ENCODE measurements at places on chromosomes 13 and 19.
A peak's percentile ranks its signal among the peaks of the same experiment; 100 is the strongest.

DNA sequence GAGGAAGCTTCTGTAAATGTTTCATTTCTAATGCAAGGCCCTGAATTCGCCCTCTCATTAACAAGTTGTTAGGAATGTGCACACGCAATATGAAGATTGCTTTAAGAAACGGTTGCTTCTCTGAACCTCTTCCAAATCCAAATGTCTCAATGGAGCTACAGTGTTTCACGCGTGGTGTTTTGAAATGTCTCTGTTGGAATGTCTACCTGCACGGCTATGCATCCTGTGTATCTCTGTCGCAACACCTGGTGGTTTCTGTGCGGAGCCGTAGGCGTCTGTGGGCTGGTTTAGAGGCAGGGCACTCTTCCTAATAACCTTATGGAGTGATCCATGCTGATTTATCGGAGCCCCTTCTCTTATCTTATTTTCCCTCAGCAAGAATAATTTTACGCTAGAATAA lies 1584.2 kb upstream of the SLC10A2 start:
- no peak for DNase-seq

DNA sequence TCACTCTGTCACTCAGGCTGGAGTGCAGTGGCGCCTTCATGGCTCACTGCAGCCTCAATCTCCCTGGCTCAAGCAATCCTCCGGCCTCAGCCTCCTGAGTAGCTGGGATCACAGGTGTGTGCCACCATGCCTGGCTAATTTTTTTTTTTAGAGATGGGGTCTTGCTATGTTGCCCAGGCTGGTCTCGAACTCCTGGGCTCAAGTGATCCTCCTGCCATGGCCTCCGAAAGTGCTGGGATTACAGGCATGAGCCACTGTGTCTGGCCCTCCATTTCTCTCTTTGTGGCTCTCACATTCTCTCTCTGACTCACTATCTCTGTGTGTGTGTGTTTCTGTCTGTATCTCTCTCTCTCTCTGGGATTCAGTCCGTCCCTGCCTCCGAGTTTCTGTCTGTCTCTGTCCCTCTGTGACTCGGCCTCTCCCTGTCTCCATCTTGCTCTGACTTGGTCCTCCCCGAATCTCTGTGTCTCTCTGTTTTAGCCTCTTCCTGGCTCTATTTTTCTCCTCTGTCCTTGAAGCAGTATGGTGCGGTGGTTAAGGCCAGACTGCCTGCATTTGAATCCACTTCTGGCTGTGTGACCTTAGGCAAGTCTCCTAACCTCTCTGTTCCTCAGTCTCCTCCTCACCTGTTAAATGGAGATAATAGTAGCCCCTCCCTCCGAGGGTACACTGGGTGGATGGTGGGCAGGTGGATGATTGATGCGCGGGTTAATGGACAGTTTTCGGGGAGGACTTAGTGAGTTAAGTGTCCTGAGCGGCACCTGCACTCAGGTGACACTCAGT lies 11.0 kb downstream of the MEIS3 start:
- DNase-seq: no peak

- peak; percentile 14 for DNase-seq
These were observed 774.8 kb upstream of the ARGLU1 start for GRCh38 chr13:107342747-107343146.

DNA sequence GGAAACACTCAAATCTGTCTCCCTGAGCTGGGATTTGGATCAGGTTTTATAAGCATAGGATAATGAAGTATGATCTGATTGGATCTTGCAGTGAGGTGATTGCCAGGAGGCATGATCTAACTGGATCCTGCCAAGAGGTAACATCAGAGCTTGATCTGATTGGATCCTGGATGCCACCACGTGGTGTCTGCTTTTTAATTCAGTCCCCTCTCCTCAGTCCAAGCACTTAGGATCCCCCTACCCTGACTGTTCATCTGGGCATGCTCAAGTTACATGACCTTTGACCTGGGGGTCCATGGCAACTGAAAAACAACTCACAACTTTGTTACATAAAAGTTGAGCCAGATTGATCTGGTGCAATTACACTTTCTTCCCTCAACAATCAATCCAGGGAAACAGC lies 47.5 kb upstream of the LSM14A start:
- DNase-seq: no peak

- DNase-seq: no peak
These were observed 225.1 kb downstream of the EFNB2 start for GRCh38 chr13:106310291-106310865.

DNA sequence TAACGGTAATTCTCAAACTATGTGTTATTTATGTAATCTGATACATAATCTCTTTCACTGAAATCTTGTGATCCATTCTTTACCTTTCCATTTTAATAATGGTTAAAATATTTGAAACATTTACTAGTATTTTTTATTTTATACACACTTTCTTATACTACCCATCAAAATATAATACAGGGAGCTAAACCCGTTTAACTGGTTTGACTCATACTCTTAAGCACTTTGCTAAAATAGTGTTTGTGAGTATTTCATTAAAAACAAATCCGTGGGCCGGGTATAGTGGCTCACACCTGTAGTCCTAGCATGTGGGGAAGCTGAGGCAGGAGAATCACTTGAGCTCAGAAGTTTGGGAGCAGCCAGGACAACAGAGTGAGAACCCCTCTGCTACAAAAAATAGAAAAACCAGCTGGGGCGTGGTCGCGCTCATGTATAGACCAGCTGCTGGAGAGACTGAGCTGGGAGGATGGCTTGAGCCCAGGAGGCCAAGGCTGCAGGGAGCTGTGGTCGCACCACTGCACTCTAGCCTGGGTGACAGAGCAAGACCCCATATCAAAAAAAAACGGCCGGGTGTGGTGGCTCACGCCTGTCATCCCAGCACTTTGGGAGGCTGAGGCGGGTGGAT lies 43.8 kb upstream of the DCUN1D2 start:
- no peak for DNase-seq

- DNase-seq: no peak
These were observed 2.7 kb upstream of the ZNF780A start for GRCh38 chr19:40093416-40093815.

DNA sequence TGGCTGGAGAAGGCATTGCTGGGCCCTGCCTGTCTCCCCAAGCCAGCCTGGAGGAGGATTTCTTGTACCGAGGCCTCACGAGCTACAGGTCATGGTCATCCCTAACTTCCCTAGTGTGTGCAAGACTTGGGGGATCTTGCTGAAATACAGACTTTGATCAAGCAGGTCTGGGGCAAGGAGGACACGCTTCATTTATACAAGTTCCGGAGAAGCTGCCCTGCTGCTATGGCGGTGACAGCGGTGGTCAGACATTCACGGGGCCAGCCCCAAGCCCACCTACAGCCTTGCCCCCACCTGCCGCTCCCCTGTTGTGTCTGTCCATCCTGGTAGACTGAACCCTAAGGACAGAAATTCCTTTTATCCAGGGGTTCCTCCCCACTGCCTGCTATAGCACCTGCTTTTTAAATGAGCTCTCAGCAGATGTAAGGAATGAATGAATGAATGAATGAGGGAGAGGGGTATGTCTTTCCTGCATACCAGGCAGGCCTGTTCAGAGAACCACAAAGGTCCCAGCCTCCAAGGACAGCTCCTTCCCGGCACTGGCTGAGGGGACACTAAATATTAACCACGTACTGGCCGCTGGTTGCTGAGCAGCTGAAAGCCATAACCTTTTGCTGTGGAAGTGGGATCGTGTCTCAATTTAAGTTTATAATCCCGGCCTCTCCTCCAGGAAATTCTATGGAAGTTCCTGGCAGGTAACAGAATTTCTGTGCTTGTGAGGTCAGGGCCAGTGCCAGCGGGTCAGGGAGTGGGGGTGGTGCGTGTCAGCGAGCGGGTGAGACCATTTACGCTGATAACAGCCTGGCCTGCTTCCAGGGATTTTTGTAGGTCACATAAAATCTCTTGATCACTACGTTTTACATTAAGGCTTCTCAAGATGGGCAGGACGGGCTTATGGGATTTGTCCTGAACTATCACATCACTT lies 27.1 kb downstream of the TSSK6 start:
- DNase-seq: no peak

DNA sequence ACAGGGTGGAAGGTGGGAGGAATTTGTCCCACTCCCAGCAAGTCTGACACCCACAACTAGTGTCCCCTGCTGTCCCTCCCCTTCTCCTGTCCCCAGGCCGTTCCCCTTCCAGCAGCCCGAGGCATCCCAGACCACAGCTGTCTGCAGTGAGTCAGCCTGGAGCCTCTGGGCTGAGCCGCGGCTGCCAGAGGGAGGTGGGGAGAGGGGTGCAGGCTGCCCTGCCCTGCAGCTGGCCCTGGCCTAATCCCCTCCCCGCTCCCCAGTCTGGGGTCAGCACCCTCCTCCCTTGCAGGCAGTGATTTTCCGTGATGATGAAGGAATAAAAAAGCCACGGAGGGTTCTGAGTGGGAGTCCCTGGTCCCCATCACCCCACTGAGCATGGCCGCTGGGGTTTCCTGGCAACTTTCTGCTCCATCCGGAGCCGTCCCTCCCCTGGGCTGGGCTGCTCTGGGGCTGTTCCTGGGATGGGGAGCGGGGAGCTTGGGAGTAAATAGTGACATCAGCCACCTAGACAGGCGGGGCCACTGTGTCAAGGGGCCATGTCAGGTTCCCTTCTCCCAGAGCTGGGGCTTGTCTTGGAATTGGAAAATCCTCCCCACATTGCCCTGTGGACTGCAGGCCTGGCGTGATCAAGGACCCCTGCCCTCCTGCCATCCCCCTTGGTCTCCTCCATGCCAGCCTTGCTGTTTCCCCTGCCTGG lies 16.8 kb downstream of the SPC24 start:
- peak; percentile 59 for DNase-seq

- DNase-seq: no peak
These were observed 110.2 kb downstream of the STK24 start for GRCh38 chr13:98466634-98467236.

- DNase-seq: peak; percentile 49
These were observed 25.7 kb downstream of the CHAMP1 start for GRCh38 chr13:114339857-114340534.

DNA sequence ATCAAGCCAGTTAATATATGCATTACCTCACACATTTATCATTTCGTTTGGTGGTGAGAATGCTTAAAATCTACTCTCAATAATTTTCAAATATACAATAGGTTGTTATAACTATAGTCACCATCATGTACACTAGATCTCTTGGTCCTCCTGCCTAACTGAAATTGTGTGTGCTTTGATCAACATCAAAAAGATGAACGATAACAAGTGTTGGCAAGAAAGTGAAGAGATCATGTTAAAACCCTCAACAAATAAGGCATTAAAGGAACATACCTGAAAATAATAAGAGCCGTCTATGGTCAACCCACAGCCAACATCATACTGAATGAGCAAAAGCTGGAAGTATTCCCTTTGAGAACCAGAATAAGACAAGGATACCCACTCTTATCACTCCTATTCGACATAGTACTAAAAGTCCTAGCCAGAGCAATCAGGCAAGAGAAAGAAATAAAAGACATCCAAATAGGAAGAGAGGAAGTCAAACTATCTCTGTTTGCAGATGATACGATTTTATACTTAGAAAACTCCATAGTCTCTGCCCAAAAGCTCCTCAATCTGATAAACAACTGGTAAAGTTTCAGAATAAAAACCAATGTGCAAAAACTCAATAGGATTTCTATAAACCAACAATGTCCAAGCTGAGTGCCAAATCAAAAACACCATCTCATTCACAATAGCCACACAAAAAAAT lies 27.9 kb upstream of the OR10H1 start:
- no peak for DNase-seq

- DNase-seq: peak; percentile 40
These were observed 306.2 kb downstream of the TEX29 start for GRCh38 chr13:111626371-111627305.

DNA sequence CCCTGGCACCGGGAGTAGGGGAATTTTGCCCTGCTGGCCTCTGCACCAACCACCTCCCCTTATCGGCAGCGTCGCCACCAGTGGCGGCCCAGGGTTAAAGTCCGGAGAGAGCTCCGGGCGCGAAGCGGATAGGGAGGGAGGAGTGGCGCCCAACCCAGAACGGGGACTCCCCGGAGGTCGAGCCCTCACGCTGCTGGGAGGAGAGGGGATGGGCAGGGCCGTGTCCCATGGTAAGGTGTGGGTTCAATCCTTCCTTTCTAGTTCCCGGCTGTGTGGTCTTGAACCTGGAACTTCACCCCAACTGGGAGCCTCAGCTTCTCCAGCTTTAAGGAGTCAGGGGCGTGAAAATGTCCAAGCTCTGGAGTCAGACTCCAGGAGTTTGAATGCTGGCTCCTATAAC lies 23.3 kb upstream of the BCL3 start:
- DNase-seq: no peak

DNA sequence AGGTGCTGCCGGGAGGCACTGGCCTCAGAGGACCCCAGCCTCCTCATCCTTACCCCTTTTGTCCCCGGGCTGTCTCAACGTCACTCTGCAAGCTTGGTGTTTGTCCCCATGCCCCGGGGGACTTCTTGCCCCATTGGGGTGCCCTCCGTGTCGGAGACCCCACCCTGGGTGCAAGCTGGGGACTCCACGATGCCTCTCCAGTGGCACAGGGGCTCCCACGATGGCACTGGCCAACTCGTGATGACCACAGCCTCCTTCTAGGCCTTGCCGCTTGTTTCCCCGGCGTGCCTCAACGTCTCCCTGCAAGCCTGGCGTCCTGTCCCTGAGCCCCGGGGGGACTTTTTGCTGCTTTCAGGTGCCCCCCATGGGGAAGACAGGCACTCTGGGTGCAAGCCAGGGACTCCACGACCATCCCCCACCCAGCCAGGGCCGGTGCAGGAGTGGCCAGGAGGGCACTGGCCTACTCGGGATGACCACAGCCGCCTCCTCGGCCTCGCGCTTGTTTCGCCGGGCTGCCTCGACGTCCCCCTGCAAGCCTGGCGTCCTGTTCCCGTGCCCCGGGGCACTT lies 237.0 kb downstream of the TUBA3C start:
- no peak for DNase-seq

DNA sequence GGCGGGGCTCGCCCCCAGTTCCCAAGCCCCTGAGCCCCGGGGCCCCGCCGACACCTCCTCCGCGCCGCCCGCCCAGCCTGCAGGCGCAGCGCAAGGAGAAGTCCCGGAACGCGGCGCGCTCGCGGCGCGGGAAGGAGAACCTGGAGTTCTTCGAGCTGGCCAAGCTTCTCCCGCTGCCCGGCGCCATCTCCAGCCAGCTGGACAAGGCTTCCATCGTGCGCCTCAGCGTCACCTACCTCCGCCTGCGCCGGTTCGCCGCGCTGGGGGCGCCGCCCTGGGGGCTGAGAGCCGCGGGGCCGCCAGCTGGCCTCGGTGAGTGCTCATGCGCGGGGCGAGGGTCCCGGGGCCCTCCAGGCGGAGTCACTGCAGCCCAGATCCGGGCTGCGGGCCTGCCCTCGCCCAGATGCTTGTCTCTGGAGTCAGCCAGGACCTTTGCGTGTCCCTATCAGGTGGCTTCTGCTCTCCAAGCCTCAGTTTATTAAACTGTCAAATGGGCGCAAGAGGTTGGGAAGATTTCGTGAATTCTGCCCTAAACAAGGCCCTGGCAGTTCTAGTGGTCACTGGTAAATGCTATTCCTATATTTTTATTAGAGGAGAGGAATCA lies 2.0 kb downstream of the NPAS1 start:
- DNase-seq: no peak
